ENCODE measurements at places on chromosomes 4 and X. TPM values are rescaled to one million over a fixed set of nuclear protein-coding genes. Genes with fewer than 3 reads are reported as not detected.

- no peak for DNase-seq
These were observed 171.9 kb downstream of the GALNTL6 start for GRCh38 chr4:171985129-171985528.

- DNase-seq, result peak; percentile 79
These were observed 6.7 kb upstream of the ART3 start for GRCh38 chr4:76067652-76068286.

GRCh38 chrX:41184312-41184711, 99.1 kb downstream of the USP9X start:
- DNase-seq, result no peak

DNA sequence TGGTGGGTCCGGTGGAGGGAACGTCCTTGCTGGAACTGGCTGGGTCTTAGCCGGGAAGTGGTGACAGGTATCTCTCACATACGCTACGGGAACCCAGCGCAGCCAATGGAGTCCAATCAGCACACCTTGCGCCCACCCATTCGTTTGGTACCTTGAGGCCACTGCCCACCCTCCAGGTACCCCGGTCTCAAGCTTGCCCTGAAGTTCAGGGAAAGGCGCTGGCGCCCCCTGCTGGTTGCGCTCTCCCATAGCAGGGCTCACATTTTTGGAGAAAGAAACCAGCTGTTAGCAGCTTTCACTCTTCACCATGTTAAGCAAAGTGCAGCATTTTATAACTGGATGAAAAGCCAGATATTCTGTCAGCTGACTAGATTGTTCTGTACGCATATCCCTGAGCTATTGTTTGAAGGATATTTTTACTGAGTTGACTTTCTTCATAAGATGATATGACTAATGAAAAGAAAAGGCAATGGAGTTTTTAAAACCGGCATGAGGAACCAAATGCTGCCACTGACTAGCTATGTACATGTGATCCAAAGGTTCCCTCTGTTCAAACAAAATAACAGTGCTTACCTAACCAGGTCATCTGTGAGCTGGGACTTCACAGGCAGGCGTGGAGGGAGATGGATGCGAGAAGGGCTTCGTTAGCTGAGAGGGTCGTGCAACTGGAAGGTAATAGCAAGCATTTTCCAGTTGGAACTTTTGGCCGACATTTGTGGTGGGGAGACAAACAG, 43.7 kb downstream of the OTOP1 start:
- no peak for DNase-seq

DNA sequence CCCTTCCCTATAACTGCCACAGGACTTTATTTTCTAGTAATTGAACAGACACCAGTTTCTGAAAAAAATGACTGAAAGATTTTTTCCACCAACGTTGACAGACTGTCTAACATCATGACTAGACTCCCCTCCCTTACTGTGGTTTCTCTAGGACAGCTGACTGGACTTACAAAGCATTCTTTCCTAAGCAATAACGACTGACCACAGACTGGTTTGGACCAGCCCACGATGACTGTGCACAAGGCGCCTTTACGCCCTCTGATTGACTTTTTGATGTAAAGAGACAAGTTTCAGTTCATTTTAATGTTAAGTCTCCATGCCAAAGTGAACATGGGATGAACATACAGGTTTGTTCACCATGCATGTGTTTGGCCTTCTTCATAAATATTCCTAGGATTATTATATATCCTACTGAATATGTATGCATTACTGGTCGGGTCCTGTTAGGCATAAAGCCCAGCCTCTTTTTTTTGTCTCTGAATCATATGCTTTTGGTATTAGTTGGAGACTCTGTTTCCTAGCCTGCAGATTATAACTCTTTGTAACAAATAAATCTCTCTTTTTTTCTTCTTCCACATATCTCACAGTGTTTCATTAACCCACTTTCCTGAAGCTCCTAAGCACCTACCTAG, 50.5 kb upstream of the UGT2B4 start:
- no peak for DNase-seq

- DNase-seq, result peak; percentile 70
These were observed 75.1 kb upstream of the USP9X start for GRCh38 chrX:41009850-41010846.

DNA sequence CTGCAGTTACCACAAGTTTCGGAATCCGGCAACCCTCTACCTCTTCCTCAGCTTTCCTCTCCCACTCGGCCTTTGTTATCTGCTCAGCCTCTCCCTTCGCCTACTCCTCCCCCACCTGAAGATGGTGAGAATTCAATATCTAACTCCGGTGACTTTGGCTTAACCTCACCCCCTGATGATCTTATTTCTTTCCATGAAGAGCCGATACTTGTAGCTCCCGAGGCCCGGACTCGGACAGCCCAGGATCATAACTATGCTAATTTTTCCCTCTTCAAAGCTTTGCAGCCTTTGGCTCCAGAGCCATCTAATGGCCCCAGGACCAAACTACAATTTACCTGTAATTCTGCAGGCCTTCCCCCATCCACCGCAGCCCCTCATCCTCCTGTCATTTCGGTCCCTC, 32.0 kb upstream of the MGST2 start:
- peak; percentile 27 for DNase-seq

DNA sequence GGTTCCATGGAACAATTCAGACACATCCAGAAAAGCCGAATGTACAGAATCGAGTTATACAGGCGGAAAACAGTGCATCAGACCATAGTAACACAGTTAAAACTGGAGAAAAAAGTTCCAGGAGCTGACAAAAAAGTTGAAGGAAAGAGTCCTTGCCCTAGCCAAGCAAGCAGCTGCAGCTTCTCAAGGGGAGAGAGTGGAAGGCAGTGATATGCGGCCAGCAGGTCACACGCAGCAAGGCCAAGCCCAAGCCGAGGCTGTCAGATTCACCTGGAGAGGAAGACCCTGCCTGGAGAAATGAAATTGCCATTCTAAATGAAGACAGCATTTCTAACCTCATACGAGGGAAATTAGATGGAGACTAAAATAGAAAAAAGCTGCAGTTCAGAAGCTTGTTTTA, 55.8 kb downstream of the RGS12 start:
- DNase-seq, result no peak

DNA sequence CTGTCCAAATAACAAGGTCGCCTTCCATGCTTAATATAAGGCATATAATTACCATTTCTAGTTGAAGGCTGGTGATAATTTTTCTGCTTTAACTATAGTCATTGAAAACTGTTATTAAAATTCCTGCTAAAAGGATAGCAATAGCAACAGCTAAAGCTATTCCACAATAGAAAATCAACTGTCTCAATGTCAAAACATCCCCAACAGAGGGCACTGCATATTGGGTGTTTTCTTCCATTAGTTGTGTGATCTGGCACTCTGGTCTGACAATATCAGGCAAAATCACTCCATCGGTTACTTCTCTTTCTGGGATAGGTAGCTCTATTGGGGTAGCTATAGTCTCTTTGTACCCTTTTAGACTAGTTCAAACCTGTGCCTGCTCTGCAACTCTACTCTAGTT, 53.5 kb downstream of the TMPRSS11F start:
- no peak for DNase-seq

The MAGEC1 gene
- 8.6 TPM for total RNA-seq

The SLITRK4 gene
- total RNA-seq, result 1.3 TPM

The GSX2 gene
- total RNA-seq, result not detected

GRCh38 chrX:153460826-153461225, 9.6 kb downstream of the HAUS7 start:
- DNase-seq, result no peak

The HSFX3 gene
- total RNA-seq, result 0.74 TPM

The FAM53A gene
- total RNA-seq, result 16.8 TPM

GRCh38 chr4:2696423-2696822, 59.7 kb downstream of the TNIP2 start:
- no peak for DNase-seq

GRCh38 chrX:36861601-36862000, 146.6 kb upstream of the FAM47C start:
- DNase-seq, result no peak

GRCh38 chr4:119783189-119783983, 154.8 kb upstream of the PDE5A start:
- DNase-seq, result no peak

- no peak for DNase-seq
These were observed 17.4 kb upstream of the PAPSS1 start for GRCh38 chr4:107737450-107737849.

The BTC gene
- total RNA-seq, result 3.3 TPM

DNA sequence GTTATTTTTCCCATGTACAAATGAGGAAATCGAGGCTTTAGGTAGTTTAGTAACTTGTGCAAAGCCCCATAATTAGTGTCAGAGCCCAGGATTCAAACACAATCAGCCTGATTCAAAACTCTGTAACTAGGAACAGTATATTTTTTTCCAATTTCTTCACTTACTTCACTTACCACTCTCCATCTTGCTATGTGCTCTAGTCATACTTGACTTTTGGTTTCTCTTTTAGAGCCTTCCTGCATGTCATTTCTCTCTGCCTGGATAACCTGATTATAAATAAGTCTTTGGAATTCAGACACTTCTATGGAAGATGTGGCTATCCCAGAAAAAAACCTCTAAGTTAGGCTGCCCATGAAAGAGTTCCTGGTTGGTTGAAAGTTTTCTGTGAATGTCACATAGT, 22.2 kb downstream of the SATL1 start:
- no peak for DNase-seq

DNA sequence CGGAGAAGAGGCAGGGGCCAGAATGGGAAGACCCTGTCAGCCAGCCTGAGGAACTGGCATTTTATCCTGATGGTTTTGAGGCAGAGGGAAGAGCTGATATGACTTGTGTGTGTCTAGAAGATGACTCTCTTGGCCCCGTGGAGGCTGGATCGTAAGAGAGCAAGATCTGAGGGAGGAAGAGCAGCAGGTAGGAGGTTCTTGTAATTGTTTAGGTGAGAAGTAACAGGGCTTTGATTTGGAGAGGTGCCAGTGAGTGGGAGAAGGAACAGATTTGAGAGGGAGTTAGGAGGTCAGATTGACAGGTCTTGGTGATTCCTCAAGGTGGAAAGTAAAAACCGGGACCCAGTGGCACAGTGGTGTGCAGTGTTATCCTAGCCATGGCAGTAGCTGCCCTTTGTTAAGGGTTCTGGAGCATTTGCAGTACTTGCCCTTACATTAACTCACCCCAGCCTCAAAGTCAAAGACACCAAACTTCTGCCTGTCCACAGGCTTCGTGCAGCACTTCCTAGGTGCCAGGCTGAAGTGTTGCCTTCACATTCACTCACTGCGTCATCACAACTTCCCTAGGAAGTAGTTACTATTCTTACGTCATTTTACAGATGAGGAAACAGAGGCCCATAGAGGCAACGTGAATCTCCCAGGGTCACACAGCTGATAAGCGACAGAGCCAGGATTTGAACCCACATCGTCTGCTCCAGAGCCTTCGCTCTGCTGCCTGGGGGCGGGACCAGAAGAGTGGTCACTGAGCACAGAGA, 23.7 kb downstream of the RTL5 start:
- no peak for DNase-seq

DNA sequence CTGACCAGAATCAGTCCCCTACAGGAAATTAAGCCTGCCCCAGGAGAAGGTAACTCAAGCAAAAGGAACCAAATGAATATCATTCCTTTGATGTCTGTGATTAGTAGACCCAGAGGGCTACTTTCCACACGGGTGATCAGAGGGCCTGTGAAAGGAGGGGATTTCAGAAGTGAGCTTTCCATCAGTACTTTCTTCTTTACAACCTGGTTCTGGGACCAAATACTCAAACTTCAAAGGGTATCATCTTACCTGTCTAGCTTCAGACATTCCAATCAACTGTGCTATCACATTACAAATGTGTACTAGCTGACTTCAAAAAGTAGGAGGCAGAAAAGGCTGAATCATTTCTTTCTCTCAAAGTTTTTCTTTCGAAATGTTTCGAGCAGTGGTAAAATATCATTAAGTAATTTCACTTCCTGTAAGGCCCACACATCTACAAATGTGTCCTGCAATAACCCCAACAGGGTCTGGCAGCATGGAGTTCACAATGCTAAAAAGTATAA, 23.9 kb downstream of the ACSL4 start:
- DNase-seq, result no peak

- DNase-seq, result no peak
These were observed 30.5 kb upstream of the TEX13C start for GRCh38 chrX:125289209-125289608.

The EPGN gene
- total RNA-seq, result not detected

DNA sequence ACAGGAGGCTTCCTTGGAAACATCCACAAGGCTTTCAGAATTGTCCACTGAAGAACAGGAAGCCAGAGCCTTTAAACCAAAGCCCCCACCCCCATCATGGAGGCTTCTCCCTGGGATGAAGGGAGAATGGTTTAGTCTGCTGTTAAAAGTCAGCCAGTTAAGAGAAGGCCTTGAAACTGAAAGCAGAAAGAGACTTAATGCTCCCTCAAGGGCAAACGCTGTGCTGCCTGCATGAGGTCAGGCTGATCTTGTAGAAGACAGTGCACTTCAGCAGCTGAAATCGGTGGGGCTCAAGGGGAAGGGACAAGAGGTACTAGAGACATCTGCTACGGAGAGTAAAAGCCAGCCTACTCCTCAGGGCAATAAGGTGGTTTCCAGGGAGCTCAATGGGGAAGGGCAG, 69.0 kb downstream of the HPRT1 start:
- DNase-seq, result no peak

GRCh38 chr4:153603258-153603657, 80.8 kb upstream of the TLR2 start:
- no peak for DNase-seq
